ENCODE measurements at places on chromosomes 13 and 19.

GRCh38 chr19:1017115-1017905, 3.6 kb downstream of the TMEM259 start:
- DNase-seq: no peak

- DNase-seq: no peak
These were observed 35.0 kb downstream of the FAM124A start for GRCh38 chr13:51257187-51257586.

DNA sequence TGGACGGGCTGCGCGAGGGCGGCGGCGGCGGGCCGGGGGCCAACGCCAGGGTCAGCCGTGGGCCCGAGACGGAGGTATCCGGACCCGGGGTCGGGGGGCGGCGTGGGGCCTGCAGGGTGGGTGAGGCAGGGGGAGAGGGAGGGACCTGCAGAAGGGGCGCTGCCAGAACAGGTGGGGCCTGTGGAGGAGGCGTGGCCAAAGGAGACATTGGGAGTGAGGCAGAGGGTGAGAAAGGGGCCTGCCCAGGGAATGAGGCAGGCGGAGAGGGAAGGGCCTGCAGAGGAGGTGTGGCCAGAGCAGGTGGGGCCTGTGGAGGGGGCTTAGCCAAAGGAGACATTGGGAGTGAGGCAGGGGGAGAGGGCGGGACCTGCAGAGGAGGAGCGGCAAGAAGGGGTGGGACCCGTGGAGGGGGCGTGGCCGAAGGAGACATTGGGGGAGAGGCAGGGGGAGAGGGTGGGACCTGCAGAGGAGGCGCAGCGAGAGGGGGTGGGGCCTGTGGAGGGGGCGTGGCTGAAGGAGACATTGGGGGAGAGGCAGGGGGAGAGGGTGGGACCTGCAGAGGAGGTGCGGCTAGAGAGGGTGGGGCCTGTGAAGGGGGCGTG, 4.2 kb downstream of the PRR36 start:
- DNase-seq: peak; percentile 11

DNA sequence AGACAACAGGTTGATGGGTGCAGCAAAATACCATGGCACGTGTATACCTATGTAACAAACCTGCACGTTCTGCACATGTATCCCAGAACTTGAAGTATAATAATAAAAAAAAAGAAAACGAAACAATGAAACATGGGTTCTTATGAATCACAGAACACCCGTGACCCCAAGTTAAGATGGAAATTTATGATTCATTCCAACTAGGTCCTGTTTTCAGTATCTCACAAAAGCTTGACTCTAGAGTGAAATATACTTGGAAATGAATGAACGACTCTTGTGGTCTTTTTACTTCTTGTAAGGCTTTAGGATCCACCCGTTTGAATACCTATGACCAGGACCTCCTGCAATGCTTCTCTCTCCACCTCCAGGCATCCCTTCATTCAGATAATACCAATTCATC, 3.5 kb upstream of the LILRB4 start:
- DNase-seq: no peak

DNA sequence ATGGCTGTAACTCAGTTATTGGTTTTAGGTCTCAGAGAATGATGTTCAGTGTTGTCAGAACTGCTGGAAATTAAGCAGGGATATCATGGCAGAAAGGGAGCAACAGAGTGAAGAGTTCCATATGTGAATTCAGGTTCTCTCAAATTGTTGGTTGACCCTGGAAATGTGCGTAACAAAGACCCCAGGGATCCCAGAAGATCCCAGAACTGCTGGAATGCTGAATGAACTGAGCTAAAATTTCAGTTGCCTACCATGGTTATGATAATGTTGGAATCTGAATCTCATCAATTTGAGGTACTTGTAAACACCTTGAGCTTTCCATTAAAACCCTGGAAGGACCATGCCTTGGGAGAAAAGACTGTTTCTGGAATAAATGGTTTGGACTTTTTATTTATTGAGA, 230.8 kb downstream of the GGACT start:
- no peak for DNase-seq

DNA sequence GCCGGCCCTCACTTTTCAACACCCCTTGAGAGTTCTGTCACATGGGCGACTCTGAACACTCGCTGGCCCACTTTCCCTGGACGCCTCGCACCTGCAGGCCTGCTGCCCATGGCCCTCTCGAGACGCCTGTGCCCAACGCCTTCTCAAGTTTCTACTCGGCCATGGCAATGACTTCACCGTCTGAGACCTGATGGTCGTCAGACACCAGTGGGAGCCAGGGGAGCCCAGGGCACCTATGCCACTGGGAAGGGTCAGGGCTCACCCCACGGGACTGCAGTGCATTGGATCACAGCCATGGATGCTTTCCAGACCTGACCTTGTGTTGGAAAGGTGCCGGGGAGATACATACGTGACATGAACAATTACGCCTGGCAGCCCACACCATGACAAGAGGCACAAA, 60.1 kb downstream of the KLF2 start:
- DNase-seq: no peak

DNA sequence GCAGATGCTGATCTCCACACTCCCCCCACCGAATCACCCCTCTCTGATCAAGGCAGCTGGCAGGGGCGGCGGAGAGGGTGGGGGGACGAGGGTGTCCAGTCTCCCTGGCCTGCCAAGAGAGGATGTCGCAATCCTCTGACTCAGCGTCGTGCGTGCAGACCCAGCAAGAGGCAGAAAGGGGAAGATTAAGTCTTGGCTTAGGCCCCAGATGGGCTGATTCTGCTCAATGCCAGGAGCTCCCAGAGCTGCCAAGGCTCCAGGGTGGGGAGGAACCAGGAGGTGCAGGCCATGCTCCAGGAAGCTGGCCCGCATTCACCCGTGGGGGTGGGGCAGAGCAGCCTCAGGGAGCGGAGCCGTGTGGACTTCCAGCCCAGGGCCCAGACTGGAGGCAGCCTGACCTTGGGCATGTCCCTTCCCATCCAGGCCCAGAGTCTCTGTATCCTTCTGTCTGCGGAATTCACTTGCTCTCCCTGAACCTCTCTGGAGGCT, 6.6 kb upstream of the BCL3 start:
- no peak for DNase-seq

DNA sequence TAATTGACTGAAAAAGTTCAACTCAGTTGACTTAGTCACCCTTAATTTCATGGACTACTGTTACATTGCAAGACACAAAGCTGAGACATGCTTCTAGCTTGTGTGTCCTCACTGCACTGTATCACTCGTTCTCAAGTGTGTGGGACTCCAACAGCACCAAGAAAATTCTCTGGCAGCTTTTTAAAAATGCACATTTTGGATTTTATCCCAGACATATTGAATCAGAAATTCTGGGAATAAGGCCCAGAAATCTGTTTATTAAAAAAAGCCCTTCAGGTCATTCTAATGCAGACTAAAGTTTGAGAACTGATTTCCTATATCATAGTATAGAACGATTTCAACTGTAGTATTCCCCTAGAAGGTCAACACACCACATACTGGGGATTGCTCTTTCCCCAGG, 1485.3 kb downstream of the PCDH9 start:
- no peak for DNase-seq
